Activated CD8-positive, alpha-beta memory T cell treated with anti-CD3 and anti-CD28 coated beads for 1 hour (primary cell): ENCODE measurements at places on chromosomes 7 and 10.

- no peak for DNase-seq
Measured at GRCh38 chr10:48377751-48378530, 71.5 kb downstream of the MAPK8 start.

GRCh38 chr10:110516815-110517492 is 19.2 kb downstream of the DUSP5 start:
- DNase-seq: no peak

DNA sequence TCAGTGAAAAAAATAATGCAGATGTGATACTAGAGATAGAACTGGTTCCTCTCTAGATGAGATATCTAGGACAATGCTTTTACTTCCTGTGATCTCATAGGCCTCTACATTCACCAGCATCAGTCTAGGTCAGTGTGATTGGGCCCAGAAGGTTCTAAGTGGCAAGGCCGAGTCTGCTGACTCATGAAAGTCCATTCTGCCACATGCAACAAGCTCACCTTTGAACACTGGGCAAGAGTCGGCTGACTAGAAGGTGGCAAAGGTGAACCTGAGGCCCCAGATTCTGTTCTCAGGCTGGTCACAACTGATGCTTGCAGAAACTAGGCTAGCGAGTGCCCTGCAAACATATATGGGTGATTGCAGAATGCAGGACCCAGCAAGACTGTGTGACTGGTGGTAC is 105.7 kb upstream of the PLXNA4 start:
- no peak for DNase-seq

DNA sequence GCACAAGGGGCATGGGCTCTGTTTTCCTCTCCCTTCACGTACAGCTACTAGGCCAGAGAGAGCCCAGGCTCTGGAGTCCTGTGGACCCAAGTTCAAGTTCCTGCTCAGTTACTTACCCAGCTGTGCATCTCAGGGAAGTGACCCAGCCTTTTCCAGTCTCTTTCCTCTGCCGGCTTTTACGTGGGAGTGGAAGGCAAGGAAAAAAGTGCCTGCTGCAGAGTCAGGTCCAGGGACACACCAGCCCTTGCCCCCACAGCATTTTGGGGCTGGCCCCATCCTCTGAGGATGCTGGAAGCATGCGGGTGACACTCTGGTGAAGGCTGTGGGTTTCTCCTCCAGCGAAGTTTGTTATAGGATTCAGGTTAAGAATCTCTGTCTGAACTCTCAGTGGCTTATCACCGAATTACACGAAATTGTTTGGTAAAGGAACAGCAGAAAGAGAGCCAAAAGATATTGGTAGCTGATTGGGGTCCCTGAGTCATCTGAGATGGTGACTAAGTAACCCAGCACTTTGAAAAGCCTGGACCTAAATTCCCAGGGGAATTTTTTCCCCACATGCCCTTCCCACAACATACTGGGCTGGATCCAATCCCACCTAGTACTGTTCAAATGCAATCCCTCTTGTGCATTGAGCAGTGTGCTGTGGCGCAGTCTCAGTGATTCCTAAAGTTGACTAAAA is 424.3 kb downstream of the RPS24 start:
- no peak for DNase-seq

DNA sequence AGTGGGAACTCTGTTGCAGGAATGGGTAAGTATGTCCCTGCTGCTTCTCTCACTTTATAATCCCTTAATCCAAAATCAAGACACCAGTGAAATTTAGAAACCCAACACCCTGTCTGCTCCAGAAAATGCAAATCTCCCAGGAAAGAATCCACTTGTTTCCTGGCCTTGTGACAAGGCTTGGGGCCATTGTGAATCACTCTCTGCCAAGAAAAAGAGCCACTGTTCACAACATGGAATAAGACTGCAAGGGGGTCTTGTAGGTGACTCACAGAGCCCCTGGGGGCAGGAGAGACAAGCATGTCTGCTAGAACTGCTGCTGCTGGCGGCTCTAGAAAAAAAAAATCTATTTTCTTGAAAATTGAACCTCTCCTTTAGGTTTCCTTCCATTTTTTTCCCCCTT is 191.2 kb downstream of the SORCS1 start:
- DNase-seq: no peak

GRCh38 chr10:74924251-74924963 is 98.0 kb downstream of the KAT6B start:
- no peak for DNase-seq

- DNase-seq: no peak
Measured at GRCh38 chr10:120221873-120222485, 235.0 kb upstream of the PLPP4 start.

DNA sequence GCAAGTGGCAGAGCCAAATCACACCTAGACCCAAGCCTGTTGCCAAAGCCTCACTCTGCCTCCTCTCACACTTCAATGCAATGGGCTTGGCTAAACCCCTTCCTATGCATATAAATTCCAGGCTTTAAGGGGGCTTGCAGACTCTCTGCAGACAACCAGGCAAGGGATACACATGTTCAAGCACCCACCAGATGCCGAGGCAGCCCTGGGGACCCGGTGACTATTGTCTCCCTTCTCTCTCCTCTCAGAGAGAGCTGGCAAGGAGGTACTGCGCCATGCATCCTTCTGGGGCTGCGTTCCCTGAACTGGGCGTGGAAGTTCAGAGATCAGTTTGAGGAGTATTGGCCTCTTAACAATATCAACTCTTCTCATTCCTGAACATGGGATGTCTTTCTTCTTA is 131.2 kb downstream of the ARHGAP22 start:
- DNase-seq: no peak

GRCh38 chr7:12422554-12423320 is 19.1 kb upstream of the VWDE start:
- DNase-seq: no peak

DNA sequence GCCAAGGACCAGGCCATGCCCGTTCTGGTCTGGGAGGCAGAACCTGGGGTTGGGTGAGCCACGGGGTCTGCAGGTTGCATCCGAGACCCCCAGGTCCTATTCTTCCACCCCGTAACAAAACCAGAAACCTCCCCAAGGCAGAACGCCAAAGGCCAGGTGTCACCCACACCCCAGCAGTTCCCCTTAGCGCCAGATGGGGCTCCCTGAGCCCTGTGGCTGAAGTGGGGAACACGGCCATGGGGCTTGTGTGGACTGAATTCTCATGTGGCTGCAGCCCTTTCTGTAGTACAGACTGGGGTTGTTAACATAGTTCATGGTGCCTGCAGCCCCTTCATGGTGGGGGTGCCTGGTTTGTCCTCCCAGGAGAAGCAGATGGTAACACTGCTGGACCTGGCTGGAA is 10.2 kb downstream of the BRI3 start:
- no peak for DNase-seq

- no peak for DNase-seq
Measured at GRCh38 chr10:3719024-3719843, 65.8 kb downstream of the KLF6 start.
